ENCODE measurements at places on chromosomes 6 and 20.

DNA sequence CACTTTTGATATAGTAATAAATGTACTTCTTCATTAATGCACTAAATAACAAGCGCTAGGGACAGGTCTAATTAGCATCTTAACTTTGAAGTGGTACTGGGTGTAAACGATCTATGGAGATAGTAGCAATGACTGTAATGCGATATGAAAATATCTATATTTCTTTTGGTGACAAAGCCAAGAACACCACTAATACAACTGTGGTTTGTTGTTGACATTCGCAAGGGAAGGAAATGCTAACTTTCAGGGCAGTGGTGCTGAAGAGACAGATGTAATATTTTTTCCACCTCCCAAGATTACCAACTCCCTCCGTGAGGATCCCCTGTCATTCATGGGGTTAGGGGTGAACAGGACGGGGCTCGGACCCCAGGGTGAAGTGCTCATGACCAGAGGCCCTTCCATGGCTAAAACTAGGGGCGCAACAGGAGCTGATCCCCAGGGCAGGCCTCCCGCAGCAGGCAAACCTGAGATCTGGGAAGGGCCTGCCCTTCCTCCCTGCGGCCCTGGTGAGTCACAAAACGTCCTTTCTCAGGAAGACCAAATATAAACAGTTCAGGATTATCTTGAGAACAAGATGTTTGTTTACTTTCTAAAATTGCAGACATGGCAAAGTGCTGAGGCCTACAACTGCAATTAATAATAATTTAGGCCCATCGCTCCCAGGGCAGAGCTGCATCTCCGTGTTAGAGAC is 65.0 kb upstream of the TOX2 start:
- no peak for DNase-seq

DNA sequence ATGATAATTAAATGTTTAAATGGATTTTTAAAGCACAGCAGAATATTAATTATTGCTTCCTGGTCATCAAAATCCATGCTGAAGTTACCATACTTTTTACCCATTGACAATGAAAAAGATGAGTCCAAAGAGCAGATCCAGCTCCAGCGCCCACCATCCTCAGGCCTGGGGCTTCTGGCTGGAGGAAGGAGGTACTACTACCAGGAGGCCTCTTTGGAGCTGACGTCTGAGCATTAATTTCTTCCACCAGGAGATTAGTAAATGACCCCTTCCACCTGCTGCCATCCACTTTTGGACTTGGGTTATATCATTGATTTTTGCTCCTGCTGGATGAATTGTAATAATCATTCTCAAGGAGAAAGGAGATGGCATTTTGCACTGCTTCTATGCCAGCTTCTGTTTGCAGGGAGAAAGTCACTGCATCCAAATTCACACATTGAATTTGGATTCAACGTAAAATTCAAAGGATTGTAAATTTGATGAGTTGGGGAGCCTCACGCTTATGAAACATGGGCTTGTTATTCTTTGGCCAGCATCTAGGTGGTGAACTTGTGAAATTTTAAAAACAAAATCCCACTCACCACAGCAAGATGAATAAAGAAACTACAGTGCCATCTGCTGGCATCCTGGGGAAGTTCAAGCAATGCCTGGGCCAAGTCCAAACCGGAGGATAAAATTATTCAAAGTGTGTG is 121.8 kb downstream of the SASH1 start:
- peak; percentile 39 for DNase-seq

- no peak for DNase-seq
These were observed 42.9 kb upstream of the BHLHE23 start for GRCh38 chr20:63049561-63050221.

DNA sequence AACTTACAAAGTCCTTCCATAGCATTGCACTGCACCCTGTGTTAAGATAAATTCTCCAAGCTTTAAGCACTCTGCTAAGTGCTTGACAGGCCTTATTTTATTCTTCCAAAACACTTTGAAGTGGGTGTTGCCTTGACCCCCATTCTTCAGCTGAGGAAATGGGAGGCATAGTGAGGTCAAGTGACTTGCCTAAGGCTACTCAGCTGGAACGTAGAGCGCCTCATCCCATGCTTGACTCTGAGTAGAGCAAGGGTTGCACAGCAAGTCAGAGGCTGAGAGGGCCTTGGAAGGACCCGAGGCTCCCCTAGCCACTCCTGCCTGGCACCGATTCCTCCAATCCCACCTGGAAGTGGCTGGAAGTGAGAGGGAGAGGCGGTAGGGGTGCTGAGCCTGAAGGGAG is 19.6 kb upstream of the CSNK2A1 start:
- DNase-seq, result no peak
